ENCODE measurements at places on chromosomes 16 and 17.
A peak's percentile ranks its signal among the peaks of the same experiment; 100 is the strongest.

- DNase-seq = no peak
Observed at GRCh38 chr16:27108051-27108770, 41.5 kb downstream of the C16orf82 start.

GRCh38 chr17:61294777-61295176 lies 104.9 kb upstream of the TBX2 start:
- DNase-seq = no peak

DNA sequence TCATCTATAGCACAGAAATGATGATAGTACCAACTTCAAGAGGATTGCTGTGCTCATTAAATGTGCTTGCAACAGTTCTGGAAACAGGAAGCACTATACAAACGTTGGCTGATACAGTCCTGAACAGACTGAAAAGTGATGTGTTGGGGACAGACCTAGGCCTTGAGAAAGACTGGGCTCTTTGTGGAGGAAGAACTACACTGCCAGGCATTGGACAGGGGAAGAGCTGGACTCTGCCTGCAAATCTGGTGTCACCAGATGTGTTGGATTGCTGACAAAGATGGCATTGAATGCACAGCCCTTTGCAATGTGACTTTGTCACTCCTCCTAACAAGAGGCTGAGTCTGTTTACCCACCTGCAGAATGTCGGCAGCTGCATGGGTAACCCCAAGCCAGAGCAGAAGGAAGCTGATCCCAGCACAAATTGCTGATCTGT lies 12.4 kb upstream of the ST6GALNAC2 start:
- DNase-seq = no peak

GRCh38 chr17:51230306-51230705 lies 29.5 kb downstream of the MBTD1 start:
- no peak for DNase-seq

DNA sequence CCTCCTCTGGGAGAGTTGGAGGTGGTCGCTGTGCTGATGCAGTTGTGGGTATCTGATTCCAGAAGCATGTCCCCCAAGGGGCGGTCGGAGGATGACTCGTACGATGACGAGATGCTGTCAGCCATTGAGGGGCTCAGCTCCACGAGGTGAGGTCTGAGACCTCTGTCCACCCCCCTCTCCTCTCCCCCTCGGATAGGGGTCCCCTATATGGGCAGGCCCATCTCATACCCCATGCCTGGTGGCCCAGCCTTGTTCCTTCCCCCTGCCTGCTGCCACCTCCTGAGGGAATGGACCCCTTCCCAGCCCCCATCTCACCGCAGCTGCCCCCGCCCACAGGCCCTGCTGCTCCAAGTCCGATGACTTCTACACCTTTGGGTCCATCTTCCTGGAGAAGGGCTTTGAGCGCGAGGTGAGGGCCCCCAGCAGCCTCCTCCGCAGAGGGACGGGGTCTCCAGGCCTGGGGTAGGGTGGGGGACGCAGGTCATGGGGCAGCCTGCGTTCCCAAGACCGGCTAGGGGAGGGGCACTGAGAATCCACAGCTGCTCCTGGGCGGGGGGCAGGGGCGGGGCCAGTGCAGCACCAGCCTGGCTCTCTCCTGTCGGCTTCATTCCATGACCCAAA lies 39.2 kb downstream of the ADCY7 start:
- no peak for DNase-seq

DNA sequence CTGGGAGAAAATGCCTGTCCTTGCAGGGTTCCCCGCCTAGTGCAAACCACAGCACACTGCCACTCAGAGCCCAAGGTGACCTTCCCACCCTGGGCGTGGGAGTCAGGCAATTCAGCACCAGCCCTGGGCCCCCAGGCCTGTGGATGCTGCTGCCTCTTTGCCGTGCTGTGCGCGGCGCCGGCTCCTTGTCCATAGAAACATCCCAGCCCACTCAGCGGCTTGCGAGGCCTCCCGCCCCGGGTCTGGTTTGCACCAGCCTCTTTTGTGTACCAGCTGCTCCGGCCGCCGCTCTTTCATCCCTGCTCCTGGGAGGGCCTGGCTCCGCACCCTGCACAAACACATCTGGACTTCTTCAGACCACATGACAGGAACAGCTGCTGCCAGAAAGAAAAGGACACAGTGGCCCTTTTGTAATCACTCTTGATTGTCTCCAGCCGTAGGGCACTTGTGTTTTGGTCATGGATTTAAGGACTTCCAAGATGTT lies 75.4 kb upstream of the SDK2 start:
- peak; percentile 17 for DNase-seq
